Liver (tissue), 10 donors: ENCODE measurements at places on chromosomes 7 and 10. TPM values are rescaled to one million over a fixed set of nuclear protein-coding genes. Genes with fewer than 3 reads are reported as not detected.
A peak's percentile ranks its signal among the peaks of the same experiment; 100 is the strongest.

DNA sequence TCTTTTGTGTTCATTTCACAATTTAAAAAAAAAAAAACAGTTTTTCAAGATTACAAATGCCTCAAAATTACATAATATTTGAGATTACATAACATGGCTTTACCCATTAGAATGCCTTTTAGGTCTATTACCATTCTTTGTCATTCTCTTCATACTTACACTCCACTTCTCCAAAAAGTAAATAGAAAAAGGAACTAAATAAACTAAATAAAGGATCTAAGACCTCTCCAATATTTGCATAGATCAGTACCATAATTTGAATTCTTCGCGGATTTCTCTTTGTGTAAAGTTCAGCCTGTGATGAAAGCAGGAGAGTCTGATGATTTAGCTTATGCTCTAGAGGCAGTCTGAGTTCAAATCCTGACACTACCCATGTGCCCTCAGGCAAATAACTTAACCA is 56.4 kb upstream of the C1GALT1 start:
- no peak overlapping the region for H3K27ac ChIP-seq
- H3K4me1 ChIP-seq, result no peaks in the 10 kb centered on the region
- no peaks in the 10 kb centered on the region for H3K36me3 ChIP-seq
- H3K4me3 ChIP-seq, result no peak overlapping the region
- H3K27me3 ChIP-seq, result no peaks in the 10 kb centered on the region
- DNase-seq, result no peak

SLC18A3 gene
- total RNA-seq, result not detected

DNA sequence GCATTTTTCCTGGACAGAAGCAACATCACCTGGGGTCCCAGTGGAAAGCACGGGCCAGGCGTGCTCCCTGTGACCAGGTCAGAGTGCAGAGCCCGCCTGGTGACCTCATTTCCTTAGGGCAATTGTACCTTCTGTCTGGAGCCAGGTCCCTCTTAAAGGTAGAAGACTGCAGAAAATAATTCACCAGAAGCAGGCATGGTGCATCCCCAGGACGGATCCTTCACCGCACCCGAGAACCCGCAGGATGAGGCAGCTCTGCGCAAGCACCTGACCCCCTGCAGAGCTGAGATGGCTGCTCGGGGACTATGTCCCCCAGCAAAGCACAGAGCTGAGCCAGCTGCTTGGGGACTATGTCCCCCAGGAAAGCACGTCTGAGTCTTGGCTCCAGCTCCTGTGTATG is 557.6 kb downstream of the PTPRN2 start:
- H3K27ac ChIP-seq, result no peak overlapping the region
- DNase-seq, result no peak
- H3K27me3 ChIP-seq, result peaks cover 3% of the 10 kb centered on the region
- H3K4me3 ChIP-seq, result no peak overlapping the region
- H3K36me3 ChIP-seq, result no peaks in the 10 kb centered on the region

DNA sequence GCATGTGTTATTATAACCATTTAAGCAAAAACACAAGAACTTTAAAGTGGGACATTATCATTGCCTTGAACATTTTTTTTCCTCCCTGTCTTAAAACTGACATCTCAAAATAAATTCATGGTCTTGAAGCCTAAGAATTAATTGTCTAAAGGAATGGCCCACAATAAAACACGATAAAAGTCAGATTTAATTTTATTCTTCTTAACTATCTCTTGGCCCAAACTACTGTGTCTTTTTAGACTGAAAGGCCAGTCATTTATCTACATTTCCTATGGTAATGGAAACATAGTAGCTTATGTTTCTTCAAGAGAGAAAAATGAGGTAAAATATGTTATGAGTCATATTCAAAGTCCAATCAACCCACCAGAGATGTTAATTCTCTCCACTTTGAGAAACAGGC is 24.4 kb upstream of the ETV1 start:
- DNase-seq, result no peak
- H3K36me3 ChIP-seq, result no peaks in the 10 kb centered on the region
- H3K4me1 ChIP-seq, result no peaks in the 10 kb centered on the region
- no peak overlapping the region for H3K27ac ChIP-seq
- H3K27me3 ChIP-seq, result no peaks in the 10 kb centered on the region

SFTPD gene
- 0.17 TPM for total RNA-seq

METTL27 gene
- 1.6 TPM for total RNA-seq

SFTPA1 gene
- total RNA-seq, result not detected

ICA1 gene
- 3.5 TPM for total RNA-seq

DNA sequence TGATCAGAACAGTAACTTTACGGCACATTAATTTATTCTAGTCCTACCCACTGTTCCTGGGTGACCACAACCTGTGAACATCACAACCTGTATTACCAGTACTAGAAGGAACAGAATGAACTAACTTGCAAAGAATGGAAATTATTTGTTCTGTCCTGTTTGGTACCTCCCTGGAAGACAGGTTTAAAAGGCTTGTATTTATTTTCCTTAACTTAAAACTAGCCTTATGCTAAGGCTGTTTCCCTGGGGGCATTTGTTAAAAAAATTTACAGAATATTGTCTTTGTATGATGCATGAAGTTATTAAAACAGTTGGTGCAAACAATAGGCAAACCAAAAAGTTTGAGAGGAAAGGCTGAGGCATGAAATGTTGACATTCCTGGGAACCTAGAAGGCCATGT is 132.7 kb downstream of the DNAJC1 start:
- no peak for DNase-seq
- H3K4me3 ChIP-seq, result no peak overlapping the region
- H3K27me3 ChIP-seq, result no peaks in the 10 kb centered on the region
- no peak overlapping the region for H3K27ac ChIP-seq
- H3K4me1 ChIP-seq, result no peaks in the 10 kb centered on the region

CACNB2 gene
- 0.65 TPM for total RNA-seq

- no peak overlapping the region for H3K27ac ChIP-seq
- no peaks in the 10 kb centered on the region for H3K4me1 ChIP-seq
- H3K4me3 ChIP-seq, result no peak overlapping the region
- H3K36me3 ChIP-seq, result no peaks in the 10 kb centered on the region
- no peak for DNase-seq
- no peaks in the 10 kb centered on the region for H3K27me3 ChIP-seq
Measured at GRCh38 chr7:68485253-68485917, 1112.9 kb upstream of the AUTS2 start.

NKX6-2 gene
- not detected for total RNA-seq

DNA sequence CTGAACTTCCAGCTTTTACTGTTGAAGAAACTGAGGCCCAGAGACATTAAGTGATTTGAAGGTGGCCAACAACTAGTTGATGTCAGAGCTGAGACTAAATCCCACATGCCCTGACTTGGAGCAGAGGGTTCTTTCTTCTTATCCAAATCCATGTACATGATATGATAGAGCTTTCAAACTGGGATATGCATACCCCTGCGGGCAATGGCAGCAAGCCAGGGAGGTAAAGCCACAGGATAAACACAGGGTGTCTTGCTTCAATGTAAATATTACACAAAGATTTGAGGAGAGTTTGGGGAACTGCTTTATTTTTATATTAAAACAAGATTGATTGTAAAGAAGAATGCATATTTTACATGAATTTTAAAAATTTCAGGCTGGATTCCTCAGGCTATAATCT is 2.3 kb upstream of the LRRC72 start:
- no peaks in the 10 kb centered on the region for H3K27me3 ChIP-seq
- no peaks in the 10 kb centered on the region for H3K36me3 ChIP-seq
- no peak for DNase-seq
- no peaks in the 10 kb centered on the region for H3K4me1 ChIP-seq

DYNC1I1 gene
- total RNA-seq, result 0.28 TPM

CNNM1 gene
- 0.05 TPM for total RNA-seq

GPER1 gene
- 6.7 TPM for total RNA-seq

DNA sequence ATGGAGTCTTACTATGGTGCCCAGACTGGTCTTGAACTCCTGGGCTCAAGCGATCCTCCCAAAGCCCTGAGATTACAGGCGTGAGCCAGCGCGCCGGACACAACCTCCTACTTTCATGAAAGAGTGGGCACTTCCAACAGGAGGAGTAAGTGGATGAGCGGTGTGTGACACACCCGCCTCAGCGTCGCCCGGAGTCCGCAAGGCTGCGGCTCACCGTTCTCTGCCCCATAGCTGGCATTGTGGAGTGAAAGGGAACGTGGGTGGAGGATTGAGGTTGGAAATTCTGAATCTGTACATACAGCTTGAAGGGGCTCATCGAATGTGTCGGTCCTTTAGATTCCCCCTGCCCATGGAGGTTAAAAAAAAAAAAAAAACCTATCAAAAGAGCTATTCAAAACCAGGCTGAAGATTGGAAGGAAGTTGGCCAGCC is 524 bp upstream of the PRXL2A start:
- no peaks in the 10 kb centered on the region for H3K27me3 ChIP-seq
- peak overlapping the region; percentile 97 for H3K27ac ChIP-seq
- peaks cover 56% of the 10 kb centered on the region for H3K4me1 ChIP-seq
- peak overlapping the region; percentile 79 for H3K4me3 ChIP-seq
- DNase-seq, result peak; percentile 41
- no peaks in the 10 kb centered on the region for H3K36me3 ChIP-seq

MGAM2 gene
- 0.59 TPM for total RNA-seq

DNA sequence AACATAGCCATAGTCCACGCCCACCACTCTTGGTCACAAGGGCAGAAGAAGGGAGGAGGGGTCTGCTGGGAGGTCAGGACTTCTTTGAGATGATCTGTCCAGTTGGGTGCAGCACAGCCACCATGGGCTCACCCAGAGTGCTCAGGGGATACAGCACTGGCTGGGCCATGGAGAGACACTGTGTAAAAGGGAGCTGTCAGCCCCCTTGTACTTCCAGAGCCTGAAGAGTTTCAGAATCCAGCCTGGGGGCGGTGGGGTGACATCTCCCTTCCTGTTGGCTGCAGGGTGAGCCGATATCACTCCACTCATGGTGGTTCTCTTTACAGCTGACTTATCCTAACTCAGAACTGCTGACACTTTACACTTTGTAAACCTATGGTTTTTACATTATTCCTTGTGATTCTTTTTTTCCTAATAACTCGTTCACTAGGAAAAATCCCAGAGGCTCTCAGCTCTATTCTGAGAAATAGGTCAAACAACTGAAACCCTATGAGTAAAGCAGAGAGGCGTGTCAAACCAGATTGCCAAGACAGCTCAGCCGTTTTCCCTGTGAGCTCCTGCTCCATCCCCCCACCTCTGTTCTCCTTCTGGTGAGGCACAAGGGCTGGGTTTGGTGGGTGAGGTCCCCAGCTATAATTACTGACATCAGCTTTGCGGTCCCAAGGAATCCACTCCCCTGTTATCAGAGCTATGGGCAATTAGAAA is 3.2 kb upstream of the MRPS24 start:
- H3K4me1 ChIP-seq, result peaks cover 4% of the 10 kb centered on the region
- no peak overlapping the region for H3K27ac ChIP-seq
- H3K27me3 ChIP-seq, result no peaks in the 10 kb centered on the region
- no peak overlapping the region for H3K4me3 ChIP-seq

WEE2 gene
- not detected for total RNA-seq

- no peak overlapping the region for H3K27ac ChIP-seq
- no peak overlapping the region for H3K4me3 ChIP-seq
- no peaks in the 10 kb centered on the region for H3K4me1 ChIP-seq
- no peaks in the 10 kb centered on the region for H3K27me3 ChIP-seq
Measured at GRCh38 chr10:36200577-36200976, 558.5 kb upstream of the FZD8 start.

DNA sequence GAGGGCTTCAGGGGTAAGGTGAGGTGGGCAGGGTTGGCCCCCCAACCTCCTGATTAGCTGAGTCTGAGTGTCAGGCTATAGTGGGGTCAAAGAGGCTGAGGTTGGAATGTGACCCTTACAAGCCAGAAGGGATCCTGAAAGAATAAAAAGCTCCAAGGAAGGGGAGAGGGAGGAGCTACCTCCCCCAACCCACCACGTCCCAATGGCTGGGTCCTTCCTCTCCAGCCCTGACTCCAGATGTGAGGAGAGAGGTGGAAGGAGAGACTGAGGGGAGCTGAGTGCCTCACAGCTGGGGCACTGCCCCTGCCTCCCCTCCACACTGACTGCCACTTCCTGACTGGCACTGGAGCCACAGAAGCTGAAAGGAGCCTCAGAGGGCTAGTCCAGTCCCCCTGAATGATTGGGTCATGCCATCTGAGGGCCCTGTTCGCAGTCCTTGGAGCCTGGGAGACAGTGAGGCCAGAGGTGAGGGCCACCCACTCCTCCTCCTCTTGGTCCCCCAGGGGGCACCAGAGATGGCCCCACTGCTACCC is 20.6 kb downstream of the IMPDH1 start:
- H3K27ac ChIP-seq, result no peak overlapping the region
- no peaks in the 10 kb centered on the region for H3K4me1 ChIP-seq
- DNase-seq, result no peak
- no peaks in the 10 kb centered on the region for H3K27me3 ChIP-seq

- H3K36me3 ChIP-seq, result no peaks in the 10 kb centered on the region
- H3K27ac ChIP-seq, result no peak overlapping the region
- DNase-seq, result no peak
- H3K27me3 ChIP-seq, result peaks cover 3% of the 10 kb centered on the region
Measured at GRCh38 chr10:62382831-62383230, 8.7 kb downstream of the ZNF365 start.

GRCh38 chr10:17607603-17608332 is 9.4 kb downstream of the HACD1 start:
- no peaks in the 10 kb centered on the region for H3K36me3 ChIP-seq
- H3K4me1 ChIP-seq, result no peaks in the 10 kb centered on the region
- no peak overlapping the region for H3K4me3 ChIP-seq
- no peaks in the 10 kb centered on the region for H3K27me3 ChIP-seq
- no peak overlapping the region for H3K27ac ChIP-seq
